ENCODE measurements at places on chromosomes 16 and 17. TPM values are rescaled to one million over a fixed set of nuclear protein-coding genes. Genes with fewer than 3 reads are reported as not detected.
A peak's percentile ranks its signal among the peaks of the same experiment; 100 is the strongest.

EXOC3L1 gene
- not detected for total RNA-seq

KREMEN2 gene
- 11.0 TPM for total RNA-seq

TMEM114 gene
- total RNA-seq = not detected

SDR42E2 gene
- not detected for total RNA-seq

SHBG gene
- total RNA-seq = not detected

RGS9 gene
- 3.8 TPM for total RNA-seq

ATF7IP2 gene
- not detected for total RNA-seq

GRCh38 chr17:80347536-80347935 is 67.4 kb upstream of the ENDOV start:
- no peak for DNase-seq

DNA sequence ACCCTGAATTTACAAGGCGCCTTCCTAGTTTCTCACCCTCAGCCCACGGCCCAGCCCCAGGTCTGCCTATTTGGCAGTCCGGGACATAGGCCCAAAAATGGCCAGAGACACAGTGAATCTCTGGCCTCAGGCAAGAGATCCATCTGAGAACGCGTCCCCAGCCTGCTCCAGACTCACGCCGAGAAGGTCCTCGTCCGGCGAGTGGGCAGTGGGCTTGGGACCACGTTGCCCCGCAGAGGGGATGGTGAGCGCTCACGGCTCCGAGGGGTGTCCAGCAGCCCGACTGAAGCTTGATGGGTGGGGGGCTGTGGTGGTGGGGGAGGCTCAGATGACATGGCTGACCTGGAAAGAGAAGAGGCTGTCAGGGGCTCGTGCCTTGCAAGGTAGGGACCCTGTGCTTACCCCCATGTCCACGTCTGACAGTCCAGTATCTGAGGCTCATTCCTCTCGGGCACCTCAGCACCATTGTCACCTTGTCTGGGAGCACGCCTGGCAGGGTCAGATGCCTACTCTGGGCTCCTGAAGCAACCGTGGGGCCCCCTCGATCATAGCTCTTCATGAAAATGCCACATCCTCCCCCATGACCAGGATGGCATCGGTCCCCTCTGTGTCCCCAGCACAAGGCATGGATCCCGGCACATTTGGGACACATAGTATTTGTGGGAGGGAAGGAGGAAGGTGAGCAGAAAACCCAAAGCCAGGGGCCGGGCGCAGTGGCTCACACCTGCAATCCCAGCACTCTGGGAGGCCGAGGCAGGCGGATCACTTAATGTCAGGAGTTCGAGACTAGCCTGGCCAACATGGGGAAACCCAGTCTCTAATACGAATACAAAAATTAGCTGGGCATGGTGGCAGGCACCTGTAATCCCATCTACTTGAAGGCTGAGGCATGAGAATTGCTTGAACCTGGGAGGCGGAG is 9.6 kb downstream of the CARHSP1 start:
- no peak for DNase-seq

GRCh38 chr17:34884597-34884996 is 76.7 kb downstream of the CCT6B start:
- no peak for DNase-seq

DNA sequence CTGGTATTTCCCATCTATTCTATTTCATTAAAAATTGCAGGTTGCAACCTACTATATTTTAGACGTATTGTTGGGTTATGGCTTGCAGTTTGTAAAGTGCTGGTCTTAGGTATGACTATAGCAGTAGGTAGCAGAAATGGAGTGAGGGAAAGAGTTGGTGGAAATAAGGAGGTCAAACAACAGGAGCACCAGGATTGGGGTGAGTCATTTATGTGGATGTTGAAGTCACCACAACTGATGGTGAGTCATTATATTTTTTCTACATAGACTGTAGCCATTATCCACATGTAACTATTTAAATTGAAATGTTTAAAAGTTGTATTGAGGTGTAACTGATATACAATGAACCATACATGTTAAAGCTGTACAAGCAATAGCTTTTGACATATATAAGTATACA is 25.0 kb upstream of the HS3ST3A1 start:
- peak; percentile 74 for DNase-seq

DNA sequence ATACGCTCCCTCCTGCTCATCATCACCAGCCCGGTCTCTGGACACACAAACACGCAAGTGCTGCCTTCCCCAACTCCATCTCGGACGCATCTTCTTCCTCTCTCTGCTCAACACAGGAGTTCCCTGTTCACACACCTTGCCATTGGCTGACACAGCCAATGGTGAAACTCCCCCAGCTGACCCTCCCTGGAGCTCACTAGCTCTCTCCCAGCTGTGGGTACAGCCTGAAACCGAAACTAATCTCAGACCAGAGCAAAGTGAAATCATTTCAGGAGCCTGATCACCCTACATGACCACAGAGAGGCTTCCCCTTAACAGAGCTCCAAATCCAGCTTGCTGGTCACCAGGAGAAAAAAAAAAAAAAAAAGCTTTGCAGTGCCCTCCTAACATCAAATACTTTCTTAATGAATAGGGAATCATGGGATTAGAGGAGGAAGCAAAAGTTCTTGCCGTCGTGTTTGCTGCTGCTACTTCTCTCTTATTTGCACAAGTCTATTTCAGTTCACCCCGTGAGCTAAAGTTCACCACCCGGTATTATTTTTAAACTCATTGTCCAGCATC is 8.3 kb downstream of the CUEDC1 start:
- peak; percentile 90 for DNase-seq

DNA sequence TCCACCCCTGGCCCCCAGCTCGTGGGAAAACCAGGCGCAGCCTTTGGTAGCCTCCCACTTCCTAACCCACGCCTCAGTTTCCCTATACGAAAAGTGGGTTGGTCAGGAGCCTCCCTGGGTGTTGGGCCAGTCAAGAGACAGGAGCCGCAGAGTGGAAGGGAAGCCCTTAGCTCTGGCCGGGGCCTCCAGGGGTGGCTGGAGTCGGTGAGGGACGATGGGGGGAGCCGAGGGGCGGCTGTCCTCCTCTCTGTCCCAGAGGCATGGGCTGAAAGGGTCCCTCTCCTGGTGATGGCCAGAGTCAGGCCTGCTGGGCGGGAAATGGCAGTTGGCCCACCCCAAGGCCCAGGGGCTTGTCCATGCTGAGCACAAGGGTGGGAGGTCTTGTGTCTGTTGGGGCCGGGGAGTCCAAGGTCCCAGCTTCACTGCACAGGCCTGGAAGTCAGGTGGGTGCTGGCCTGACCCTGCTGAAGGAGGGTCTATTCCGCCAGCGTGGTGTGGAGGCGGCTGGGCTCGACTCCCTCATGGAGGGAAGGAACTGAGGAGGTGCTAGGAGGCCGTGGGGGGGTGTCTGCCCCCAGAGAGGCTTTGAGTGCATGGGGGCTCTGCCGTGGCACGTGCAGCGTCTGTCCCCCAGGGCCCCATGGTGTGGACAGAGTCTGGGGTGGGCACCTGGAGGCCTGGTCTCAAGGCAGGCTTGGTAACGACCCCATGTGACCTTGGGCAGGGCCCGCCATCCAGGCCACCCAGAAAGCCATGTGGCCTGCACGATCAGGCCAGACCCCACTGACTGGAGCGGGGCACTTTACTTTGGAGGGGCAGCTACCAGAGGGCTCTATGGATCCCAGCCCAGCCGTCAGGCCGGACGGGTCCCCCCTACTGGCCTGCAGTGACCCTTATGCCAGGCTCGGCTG is 1.1 kb downstream of the SLC16A3 start:
- DNase-seq = no peak

DNA sequence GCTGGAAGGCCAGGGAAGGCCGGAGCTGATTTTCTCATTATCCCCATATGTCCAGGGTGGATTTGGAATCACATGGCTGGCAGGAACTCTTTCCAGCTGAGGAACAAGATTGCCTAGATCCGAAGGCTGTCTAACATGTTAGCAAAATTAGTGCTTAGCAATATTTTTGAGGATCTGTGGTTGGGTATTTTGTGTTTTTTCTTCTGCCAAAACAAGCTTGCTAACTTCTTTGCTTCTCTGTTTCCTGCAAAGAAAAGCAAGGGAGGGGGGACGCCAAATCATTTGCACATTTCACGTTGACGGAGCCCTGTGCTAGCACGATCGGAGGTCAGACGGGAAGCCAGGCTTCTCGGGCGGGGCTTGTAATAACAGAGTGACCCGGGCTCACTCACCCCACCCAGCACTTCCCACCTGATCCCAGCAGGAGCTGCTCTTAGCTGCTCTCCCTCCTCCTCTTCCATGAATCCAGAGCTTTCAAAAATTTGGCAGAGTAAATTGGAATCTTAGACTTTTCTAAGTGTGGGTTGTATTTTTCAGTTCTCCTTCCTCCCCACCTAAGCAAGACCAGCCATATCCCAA is 33.3 kb upstream of the FOXF1 start:
- no peak for DNase-seq

- DNase-seq = no peak
Measured at GRCh38 chr17:66684261-66684660, 150.7 kb upstream of the CACNG5 start.

DNA sequence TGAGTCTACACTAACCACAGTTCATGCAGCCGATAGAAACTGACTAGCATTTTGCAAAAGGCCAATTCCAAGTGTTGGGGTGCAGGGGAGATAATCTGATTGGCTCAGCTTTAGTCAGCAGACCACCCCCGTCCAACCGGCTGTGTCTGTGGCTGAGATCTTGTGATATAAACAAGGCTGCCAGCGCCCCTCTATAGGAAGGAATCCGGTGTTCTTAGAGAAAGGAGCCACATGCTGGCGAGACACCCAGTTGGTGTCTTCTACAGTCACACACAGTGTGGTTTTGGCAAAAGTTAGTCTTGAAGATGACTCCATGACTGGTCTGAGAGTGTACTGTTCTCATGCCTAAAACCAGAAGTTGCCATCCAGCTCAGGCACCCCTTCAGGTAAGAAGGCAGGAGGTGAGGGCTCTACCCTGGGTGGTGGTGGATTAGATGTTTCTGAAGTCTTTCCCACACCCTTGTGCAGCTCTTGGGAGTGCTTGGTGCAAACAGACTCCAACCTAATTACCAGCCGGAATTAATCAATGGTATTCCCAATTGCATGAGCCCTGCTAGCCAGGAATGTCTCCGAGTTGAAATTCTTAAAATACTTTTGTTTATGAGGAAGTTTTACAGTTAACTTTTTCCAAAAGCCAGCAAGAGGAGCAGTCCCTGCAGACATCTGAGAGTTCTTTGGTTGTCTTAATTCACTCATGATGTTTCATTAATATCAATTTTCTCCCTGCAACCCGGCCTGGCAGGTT is 172.3 kb upstream of the IRX6 start:
- no peak for DNase-seq

DNA sequence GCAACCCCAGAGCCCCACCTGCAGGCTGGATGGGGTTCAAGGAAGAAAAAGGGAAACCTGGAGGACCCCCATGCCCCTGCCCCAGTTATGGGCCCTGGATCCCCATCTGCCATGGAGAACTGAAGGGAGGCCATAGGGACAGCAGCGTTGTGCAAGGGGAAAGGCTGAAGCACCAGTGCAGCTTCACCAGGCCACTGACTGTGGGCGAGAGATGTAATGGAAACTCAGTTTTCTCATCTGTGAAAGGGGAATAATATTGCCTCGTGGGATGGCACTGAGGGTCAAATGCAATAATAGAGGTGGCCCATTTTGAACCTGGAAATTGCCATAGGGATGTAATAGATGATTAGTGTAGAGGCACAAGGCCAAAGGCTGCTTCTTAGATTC is 9.9 kb upstream of the TSPOAP1 start:
- no peak for DNase-seq

DNA sequence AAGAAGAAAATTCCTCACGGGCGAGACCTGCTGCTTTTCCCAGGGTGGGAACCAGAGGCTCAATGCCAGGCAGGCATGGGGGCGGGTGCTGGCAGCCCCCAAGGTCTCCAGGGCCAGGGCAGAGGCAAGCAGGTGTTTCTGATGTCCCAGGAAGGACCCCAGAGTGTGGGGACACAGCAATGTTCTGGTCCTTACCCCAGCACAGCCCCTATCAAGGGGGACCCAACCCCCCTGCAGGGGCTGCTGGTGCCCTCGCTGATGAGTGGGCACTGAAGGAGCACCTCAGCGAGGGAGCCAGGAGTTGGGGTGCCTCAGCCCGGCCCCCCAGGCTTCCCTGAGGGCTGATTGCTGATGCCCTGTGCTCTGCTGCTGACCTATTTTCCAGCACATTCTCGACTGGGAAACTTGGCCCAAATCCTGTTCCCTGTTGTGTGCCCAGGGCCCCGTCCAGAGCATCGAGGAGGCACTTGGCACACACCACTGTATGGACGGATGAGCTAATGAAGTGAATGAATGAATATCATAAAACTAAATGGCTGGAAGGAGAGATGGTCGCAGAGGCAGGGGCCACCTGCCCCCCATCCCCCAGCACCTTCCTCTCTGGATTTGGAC is 2.8 kb downstream of the DBNDD1 start:
- DNase-seq = no peak

GRCh38 chr16:82177555-82177954 is 7.5 kb upstream of the MPHOSPH6 start:
- DNase-seq = no peak

DNA sequence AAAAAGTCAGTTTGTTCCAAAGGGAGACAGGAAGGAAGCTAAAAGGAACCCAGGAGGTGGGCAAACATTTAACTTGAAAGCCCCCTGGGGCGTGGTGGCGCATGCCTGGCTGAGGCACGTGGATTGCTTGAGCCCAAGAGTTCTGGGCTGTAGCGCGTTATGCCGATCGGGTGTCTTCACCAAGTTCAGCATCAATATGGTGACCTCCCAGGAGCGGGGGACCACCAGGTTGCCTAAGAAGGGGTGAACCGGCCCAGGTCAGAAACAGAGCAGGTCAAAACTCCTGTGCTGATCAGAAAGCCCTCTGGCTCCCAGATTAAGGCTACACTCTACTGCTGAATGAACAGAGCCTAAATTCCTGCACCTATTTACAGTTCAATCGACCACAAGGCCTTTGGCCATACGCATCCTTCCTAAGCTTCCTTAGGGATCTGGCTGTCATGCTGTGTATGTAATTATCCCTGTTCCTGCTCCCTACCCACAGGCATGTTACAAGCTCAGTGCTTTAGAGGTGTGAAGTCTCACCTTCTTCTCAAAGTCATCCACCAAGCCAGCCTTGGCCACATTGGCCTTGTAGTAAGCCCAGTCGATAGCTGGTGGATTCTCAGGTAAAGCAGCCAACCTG is 5.0 kb downstream of the ATP5PD start:
- DNase-seq = no peak

DNA sequence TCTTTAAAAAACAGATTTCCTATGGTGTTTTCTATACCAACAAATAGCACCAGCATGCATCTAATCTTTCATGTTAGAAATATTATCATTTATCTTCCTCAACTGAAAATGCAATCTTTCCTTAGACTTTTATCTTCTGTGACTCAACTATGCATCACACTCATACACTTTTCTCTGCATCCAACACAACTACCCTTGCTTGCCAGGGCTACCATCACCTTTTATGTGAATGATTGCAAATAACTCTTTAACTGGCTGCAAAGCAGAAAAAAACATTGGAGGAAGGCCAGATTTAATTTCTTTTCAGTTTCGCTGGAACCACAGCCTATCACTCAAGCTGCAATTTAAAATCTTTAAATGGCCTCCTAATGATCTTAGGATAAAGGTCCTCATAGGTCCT is 212.9 kb downstream of the CDH8 start:
- no peak for DNase-seq
